ENCODE measurements at places on chromosomes 16 and 17. TPM values are rescaled to one million over a fixed set of nuclear protein-coding genes. Genes with fewer than 3 reads are reported as not detected.
A peak's percentile ranks its signal among the peaks of the same experiment; 100 is the strongest.

DNA sequence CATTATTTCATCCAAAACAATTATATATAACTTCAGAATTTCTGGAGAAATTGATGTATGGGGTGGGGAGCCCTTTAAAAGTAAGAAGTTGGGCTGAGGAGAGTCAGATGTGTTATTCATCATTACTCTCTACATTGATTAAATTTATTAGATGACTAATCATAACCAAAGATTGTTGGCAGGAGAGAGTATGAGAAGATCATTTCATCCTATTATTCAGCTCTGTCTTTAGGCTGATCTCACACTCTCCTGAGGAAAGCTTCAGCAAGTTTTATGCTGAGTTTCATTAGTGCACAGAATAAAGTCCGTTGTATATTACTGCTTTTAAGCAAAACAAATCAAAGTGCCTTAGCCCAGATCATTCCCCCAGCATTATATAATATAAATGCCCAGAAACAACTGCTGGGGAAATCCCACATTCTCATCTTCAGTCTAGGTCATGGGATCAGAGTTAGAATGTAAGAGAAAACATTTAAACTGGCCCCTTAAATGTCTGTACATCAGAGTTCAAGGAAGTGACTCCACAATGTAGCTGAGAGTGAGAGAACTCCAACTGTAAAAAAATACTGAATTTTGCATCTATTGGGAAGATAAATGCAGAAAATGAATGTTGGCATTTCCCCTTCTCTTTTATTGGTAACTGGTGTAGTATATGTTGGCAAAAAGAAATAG, 130.1 kb upstream of the HLF start:
- no peaks in the 10 kb centered on the region for H3K36me3 ChIP-seq
- H3K4me3 ChIP-seq, result no peak overlapping the region
- no peak overlapping the region for H3K27ac ChIP-seq
- H3K4me1 ChIP-seq, result no peaks in the 10 kb centered on the region
- peak; percentile 42 for DNase-seq
- H3K27me3 ChIP-seq, result no peaks in the 10 kb centered on the region

Gene CFAP97D1
- total RNA-seq, result under 0.01 TPM

Gene TBC1D24
- 17.3 TPM for total RNA-seq

Gene TVP23A
- total RNA-seq, result 2.8 TPM

DNA sequence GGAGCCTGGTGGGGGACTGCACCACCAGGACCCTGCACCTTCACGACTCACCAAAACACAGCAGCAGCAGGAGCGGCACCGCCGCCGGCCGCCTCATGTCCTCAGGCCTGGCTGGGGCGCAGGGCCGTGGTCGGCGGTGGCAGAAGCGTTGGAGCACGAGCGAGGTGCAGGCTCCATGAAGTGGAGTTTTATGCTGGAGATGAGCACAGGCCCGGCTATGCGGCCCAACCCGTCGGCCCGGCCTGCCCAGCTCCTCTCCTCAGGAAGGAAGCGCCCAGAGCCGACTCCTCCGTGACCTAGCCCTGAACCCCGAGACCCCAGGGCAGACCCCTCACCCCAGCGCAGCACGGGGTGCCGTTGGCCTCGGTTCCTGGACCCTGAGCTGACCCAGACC, at the start of gene PRSS27:
Gene PRSS27, minus strand, starts transcription at position 161 of the 394 bp plus-strand sequence. Its CDS starts 64 bp downstream, at position 97.
- peak within 1 kb of the TSS; percentile 79 for H3K27ac ChIP-seq
- H3K27me3 ChIP-seq, result peaks cover 6% of the 10 kb centered on the region
- no peaks in the 10 kb centered on the region for H3K36me3 ChIP-seq

GRCh38 chr16:84373907-84374489, 5.7 kb downstream of the ATP2C2 start:
- peaks cover 30% of the 10 kb centered on the region for H3K27me3 ChIP-seq
- no peak overlapping the region for H3K4me3 ChIP-seq
- no peaks in the 10 kb centered on the region for H3K36me3 ChIP-seq
- DNase-seq, result no peak
- H3K4me1 ChIP-seq, result no peaks in the 10 kb centered on the region
- no peak overlapping the region for H3K27ac ChIP-seq

Gene G6PC1
- total RNA-seq, result not detected

GRCh38 chr16:5430598-5430997, 333.0 kb upstream of the EEF2KMT start:
- H3K4me3 ChIP-seq, result no peak overlapping the region
- no peaks in the 10 kb centered on the region for H3K4me1 ChIP-seq
- no peak overlapping the region for H3K27ac ChIP-seq
- DNase-seq, result no peak
- no peaks in the 10 kb centered on the region for H3K36me3 ChIP-seq

DNA sequence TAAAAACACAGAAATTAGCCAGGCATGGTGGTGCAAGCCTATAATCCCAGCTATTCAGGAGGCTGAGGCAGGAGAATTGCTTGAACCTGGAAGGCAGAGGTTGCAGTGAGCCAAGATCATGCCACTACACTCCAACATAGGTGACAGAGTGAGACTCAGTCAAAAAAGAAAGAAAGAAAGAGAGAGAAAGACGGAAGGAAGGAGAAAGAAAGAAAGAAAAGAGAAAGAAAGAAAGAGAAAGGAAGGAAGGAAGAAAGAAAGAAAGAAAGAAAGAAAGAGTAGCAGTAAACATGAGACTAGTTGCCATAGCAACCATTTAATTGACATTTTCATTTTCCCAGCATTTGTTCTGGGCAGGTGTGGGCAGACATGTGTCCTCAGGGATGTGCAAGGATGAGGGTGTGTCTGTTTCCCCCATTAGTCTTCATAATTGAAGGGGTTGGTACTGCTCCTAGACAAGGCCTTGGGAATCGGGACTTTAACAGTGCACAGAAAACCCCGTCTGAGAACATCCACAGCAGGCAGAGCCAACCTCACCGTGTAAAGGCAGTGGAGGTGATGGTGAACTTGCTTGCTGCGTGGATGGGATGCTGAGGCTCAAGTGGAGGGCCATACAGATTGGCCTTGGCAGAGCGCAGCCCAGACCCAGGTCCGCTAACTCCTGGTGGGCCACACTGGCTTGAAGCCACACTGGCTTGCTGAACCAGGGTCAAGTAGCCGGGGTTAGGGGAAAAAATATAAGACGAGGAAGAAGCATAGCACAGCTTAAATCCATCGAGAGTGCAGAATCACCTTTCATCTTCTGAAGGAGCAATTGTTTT, 35.2 kb upstream of the KIFC3 start:
- H3K36me3 ChIP-seq, result no peaks in the 10 kb centered on the region
- no peak overlapping the region for H3K4me3 ChIP-seq
- no peaks in the 10 kb centered on the region for H3K4me1 ChIP-seq
- H3K27ac ChIP-seq, result no peak overlapping the region

DNA sequence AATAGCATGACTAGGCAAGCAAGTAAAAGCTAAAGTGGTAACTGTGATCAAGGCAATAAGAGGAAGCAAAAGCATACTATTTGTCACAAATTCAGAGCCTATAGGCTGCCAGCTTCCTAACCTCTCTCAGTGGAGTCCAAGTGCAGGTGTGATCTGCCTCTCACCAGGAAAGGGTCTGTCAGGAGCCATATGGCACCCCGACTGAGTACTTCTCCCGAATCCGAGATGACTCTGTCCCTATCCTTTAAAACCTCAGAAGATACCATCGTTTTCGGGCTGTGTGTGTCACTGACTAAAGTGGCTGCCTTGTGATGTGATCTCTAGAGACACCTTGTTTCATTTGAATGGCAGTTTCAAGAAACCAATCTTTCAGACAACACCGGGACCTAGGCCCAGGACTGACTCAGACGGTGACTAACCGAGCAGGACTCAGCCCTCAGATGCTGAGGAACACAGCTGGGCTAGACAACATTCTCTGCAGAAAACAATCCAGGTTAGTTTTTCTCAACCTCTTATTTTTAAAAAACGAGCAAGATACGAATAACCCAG, 63.6 kb downstream of the SMG6 start:
- DNase-seq, result peak; percentile 65
- peaks cover 19% of the 10 kb centered on the region for H3K36me3 ChIP-seq
- H3K27me3 ChIP-seq, result no peaks in the 10 kb centered on the region
- H3K4me3 ChIP-seq, result no peak overlapping the region
- peaks cover 52% of the 10 kb centered on the region for H3K4me1 ChIP-seq

Gene PERCC1
- 0.13 TPM for total RNA-seq

GRCh38 chr17:30334421-30334820, 564 bp upstream of the TMIGD1 start:
- no peak overlapping the region for H3K4me3 ChIP-seq
- no peaks in the 10 kb centered on the region for H3K4me1 ChIP-seq
- no peak for DNase-seq
- H3K27ac ChIP-seq, result no peak overlapping the region

Gene SRR
- 12.4 TPM for total RNA-seq

- DNase-seq, result no peak
- no peaks in the 10 kb centered on the region for H3K36me3 ChIP-seq
- no peak overlapping the region for H3K27ac ChIP-seq
- H3K27me3 ChIP-seq, result no peaks in the 10 kb centered on the region
Observed at GRCh38 chr16:15461376-15461775, 27.0 kb downstream of the BMERB1 start.
